ENCODE measurements at places on chromosomes 12 and 14. TPM values are rescaled to one million over a fixed set of nuclear protein-coding genes. Genes with fewer than 3 reads are reported as not detected.

GRCh38 chr12:66323017-66323416 is 20.7 kb downstream of the HELB start:
- no peak for DNase-seq

MIPOL1 gene
- 7.1 TPM for total RNA-seq

C14orf39 gene
- total RNA-seq = 0.58 TPM

SERPINA6 gene
- 0.07 TPM for total RNA-seq

WNT1 gene
- total RNA-seq = not detected

DNA sequence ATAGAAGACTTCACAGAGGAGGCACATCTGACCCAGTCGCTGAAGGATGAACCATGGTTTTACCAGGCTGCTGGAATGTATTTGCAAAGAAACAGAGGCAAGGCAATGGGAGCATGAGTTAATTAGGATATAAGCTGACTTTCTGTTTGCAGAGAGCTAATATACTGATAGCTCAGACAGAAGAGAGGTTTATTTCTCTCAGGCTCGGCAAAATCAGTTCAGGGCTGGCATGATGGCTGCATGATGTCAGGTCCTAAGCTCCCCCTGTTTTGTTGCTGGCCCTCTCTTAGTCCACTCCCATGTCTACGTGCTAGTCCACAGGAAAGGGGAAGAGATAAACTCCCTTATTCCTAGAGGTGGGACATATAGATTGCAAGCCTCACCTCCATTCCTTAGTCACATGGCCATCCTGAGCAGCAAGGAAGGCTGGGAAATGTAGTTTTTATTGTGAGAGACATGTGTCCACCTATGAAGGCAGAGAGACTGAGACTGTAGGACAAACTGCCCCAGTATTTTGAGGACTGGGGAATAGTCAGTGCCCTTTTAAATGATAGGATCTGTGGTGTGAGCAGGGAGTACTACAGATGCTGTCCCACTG is 224.5 kb downstream of the VRK1 start:
- no peak for DNase-seq

All from kidney epithelial cell (primary cell).